DMS153 (cell line): ENCODE measurements at places on chromosomes 11 and 22.

DNA sequence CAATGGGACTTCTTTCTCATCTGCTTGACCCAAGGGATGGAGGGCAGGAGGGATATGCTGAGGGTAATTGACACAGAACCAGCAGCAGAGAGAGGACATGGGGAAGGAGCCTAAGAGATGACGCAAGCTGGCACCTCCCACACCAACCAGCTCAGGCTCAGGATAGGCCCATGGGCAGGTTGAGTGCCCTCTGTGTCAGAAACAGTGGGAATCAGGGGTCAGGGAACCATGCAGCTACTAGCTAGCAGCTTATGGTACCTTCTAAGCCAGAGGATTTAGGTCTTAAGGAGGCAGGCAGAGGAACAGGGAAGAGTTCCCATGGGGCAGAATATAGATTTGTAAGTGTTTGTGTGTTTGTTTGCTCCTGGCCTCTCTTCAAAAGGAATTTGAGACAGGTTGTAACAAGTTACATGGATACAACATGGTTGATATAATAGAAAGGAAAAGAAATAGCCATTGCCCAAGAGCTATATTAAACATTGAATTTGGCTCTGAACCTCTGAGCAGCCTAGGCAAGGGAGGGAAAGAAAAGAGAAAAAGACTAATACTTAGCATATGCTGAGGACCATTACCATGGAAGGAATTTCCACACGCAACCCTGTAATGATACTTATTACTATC is 39.9 kb upstream of the NAV2 start:
- no peak for DNase-seq

- no peak for DNase-seq
Measured at GRCh38 chr22:23313791-23314567, 133.7 kb downstream of the BCR start.

GRCh38 chr11:102118937-102119336 is 8.7 kb downstream of the YAP1 start:
- no peak for DNase-seq

DNA sequence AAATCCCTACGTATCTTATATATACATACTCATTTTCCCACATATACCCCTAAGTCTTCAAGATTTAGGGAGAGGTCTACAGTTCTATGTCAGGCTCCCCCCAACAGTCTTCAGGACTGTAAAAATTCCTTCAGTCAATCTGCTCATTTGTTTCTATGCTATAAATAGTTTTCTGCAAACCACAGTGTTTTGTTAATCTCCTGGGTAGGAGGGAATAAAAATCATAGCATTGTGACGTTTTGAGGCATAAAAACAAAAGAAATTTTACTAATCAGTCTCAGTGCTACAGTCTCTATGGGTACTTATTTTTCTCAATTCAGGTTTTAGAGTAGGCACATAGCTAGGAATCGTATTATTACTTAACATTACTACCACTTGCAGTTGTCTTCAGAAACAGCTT is 552.8 kb upstream of the LRRC4C start:
- no peak for DNase-seq

DNA sequence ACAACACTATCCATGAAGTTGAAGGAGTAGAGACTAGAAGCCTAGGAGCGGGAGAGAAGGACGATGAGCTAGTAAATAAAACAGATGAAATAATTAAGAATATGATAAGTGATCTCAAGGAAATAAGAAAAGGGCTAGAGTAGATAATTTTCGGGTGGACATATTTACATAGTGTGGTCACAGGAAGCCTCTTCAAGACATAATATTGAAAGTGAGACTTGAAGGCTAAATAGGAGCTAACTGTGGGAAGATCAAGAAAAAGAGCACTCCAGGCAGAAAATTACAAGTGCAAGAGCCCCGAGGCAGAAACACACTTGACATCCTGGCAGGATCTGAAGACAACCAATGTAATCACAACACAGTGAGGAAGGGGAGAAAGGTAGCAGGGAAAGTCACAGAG is 11.9 kb upstream of the PPFIBP2 start:
- DNase-seq, result no peak

DNA sequence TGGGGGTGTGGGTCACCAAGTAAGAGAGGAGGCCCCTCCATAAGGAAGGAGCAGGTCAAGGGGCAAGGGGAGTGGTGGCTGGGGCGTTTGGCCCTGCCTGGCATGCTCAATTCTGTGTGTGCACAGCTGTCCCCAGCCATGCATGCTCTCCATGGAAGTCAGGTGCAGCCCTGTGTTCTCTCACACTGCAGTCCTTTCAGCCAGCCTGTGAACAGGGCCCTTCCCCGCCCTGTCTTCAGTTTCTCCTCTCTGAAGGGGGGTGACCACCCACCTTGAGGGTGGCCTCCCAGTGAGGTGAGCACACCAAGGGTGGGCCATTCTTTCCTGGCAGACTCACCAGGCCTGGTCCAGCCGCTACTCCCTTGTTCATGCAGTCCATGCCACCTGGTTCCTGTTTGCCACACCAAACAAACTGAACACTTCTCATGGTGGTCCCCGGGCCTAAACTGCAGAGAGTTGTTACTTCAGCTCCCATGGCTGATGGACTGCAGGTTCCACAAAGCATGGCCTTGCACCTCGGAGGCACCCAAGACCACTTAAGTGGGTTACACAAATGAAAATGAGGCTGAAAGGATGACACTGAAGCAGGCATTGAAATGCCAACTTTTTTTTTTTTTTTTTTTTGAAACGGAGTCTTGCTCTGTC is 1.7 kb upstream of the CHCHD10 start:
- DNase-seq, result no peak
